ENCODE measurements at places on chromosomes 2 and 18.

DNA sequence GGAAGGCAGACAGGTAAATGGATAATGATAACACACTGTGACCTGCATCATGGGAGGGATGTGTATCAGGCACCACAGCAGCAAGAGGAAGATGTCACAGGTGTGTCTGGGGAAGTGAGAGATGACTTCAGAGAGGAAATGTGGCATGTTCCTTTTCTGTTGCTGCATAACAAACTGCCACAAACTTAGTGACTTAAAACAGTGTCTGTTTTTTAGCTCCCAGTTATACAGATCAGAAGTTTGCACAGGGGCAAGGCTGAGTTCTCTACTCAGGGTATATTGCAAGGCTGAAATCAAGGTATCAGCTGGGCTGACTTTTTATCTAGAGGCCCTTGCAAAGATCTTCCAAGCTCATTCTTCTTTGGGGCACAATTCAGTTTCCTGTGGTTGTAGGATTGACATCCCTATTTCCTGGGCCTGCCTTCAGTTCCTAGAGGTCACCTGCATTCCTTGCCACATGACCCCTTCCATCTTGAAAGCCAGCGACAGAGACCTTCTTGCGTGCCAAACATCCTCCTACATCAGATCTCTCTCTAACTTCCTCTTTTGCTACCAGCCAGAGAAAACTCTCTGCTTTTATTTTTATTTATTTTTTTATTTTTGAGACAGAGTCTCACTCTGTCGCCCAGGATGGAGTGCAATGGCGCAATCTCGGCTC lies 2.1 kb upstream of the MAP3K2 start:
- DNase-seq: no peak

DNA sequence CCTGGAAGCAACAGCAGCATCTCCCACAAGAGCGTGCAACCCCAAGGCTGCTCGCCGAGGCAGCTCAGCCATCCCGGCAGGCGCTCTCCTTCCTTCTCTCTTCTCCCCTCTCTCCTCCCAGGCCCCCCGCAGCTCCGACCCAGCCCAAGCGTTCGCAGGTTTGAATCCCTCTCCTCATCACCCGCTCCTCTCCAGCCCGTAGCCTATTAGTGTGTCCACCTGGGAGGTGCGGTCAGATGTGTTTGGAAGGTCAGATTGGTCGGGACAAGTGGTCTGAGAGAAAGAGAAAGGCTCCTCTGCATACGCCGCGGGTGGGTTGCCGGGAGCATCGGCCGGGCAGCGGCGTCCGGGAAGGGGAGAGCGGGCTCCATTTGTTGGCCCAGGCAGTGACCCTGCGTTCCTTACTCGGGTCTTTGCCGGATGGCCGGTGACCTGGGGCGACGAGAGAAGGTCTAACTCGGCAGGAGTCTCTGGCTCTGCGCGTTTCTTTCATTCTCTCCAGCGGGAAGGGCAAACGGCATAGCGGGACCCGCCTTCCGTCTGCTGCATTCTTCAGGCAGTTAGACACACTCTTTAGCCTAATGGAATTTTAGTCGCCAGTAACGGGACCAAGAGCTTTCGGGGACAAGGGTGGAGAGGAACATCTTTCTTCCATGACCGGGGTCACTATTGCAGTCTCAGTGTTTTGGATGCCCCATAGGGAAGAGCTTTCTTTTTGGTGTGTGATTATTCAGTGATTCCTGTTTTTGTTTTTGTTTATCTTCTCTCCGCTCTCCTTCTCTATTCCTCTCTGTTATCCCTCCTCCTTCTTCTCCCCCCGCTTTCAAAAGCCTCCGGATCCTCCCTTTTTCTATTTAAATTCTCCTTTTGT lies 1.1 kb upstream of the TMEFF2 start:
- DNase-seq: peak; percentile 25

DNA sequence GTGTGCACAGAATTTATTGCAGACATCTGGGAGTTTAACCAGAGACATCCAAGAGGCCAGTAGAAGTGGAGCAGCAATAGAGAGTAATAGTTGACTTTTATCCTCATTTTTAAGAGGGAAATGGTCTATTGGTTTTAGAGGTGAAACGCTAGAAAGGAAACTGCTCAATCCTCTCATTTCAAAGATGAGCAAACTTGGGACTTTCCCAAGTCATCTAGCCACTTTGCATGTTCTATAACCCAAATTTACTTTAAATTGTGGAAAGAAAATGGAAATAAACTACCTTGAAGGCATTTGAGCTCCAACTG lies 601.7 kb downstream of the ARHGAP15 start:
- peak; percentile 17 for DNase-seq

DNA sequence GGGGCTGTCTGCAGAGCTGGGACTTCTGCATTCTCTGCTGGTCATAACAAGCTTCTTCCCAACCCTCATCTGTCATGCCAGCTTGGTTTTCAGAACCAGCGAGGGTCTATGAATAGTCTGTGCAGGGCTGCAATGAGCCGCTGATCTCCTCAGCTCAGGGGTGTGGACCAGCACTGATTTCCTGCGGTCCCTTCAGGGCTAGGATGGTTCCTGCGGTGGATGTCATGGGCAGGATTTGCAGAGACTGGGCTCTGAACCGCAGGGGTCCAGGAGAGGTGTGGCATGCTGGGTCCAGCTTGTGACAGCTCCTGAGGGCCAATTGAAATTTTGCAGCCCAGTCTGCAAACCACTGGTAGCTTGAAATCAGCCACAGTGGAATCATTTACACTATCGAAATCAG lies 188.2 kb upstream of the AGAP1 start:
- no peak for DNase-seq

DNA sequence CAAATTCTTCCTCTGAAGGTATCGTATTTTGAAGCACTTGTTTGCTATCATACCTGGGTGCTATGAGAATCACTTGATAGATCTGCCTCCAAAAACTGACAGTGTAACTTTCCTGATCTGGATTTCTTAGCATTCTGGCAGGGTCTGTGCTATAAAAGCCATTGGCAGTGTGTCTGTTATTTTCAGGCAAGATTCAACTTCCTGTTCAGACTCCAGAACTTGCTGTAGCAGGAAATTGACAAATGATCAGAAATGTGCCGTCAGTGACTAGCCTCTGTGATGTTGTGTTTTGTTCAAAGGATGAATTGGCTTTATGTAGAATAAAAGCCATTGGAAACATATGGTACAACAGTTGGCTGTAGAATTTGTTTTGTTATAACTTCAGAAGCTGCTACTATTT lies 273.3 kb downstream of the PTPRM start:
- no peak for DNase-seq

- DNase-seq: no peak
These were observed 475.2 kb downstream of the EPHA4 start for GRCh38 chr2:221096706-221097567.

- no peak for DNase-seq
These were observed 163.1 kb downstream of the CDH20 start for GRCh38 chr18:61496374-61496773.

- DNase-seq: no peak
These were observed 267.6 kb upstream of the CYP26B1 start for GRCh38 chr2:72415241-72415661.

DNA sequence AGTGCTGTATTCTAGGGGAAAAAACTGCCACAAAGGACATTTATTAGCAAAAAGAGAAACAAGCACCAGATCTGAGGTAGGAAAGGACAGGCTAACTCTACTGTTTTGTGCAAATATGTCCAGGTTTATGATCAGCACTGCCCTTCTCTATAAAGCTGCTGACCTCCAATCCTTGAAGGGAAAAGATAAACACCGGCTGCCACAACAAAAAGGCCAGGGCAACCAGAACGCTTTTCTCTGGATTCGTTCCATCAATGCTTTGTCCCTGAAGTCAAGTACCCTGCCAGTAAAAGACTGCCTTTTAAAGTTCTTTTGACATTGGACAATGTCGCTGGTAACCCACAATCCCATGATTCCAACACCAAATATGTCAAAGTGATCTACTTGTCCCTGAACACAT lies 21.0 kb downstream of the SMAD2 start:
- DNase-seq: no peak

DNA sequence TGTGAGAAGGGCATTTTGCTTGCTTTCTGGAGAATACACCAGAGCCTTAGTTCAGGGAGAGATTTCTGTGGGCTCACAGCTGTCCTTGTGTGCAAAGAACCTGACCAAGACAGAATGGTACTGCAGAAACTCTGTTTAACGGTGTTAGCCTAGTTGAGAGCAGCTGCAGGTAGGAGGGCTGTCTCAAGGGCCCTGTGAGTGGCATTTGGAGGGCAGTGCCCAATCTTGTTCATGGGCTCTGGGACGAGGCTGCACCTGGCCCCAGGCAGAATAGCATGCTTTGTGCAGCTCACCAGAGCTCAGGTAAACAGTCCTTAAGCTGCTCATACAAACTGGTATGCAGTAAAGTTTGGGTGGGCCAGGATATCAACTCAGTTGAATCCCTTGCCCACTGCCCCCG lies 16.9 kb upstream of the RGPD4 start:
- no peak for DNase-seq

DNA sequence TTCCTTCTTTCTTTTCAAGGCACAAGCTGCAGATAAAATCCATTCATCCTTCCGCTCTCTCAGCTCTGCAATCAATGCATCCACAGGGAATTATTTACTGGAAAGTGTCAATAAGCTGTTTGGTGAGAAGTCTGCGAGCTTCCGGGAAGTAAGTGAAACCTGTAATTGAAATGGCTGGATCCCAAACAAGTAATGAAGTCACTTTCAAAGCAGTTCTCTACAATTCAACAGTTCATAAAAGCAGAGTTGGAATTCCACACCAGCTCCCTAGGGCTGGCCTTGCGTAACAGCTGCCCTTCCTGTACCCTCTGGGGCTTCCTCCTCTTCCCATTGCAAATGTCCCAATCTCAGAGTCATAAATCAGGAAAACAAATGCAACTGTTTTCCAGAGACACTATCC lies 9.6 kb downstream of the SERPINB2 start:
- DNase-seq: no peak

DNA sequence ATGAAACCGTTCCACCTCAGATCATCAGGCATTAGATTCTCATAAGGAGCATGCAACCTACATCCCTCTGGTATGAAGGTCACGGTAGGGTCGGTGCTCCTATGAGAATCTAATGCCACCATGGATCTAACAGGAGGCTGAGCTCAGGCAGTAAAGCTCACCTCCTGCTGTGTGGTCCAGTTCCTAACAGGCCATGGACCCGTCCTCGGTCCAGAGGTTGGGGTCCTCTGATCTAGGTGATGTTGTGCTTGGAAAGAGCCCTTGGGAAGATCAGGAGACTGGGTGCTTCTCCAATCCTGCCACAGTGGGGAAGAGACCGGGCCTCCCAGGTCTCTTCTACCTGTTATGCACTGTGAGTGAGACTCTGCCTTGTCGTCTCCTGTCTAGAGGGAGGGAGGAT lies 104.6 kb downstream of the ACKR3 start:
- no peak for DNase-seq

DNA sequence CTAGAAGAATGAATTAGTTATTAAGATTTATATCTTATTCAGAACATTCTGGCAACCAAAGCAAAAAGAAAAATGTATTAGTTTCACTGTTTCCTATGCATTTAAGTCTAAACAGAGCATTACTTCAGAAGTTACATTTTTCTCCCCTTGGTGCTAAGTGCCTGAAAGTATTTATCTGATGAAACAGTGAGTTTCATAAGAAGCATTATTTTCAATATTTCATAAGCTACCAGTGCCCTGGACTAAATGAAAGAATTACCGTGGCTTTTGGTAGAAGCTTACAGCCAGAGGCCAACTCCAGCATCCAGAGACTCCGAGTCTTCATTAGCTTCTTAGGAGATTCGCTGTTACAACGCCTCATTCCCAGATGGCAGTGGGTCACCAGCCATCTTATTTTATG lies 97.6 kb downstream of the LYPD6B start:
- DNase-seq: no peak
